ENCODE measurements at places on chromosomes 1 and 21. TPM values are rescaled to one million over a fixed set of nuclear protein-coding genes. Genes with fewer than 3 reads are reported as not detected.

CR1 gene
- total RNA-seq = 6.7 TPM

NBPF6 gene
- total RNA-seq = not detected

DNA sequence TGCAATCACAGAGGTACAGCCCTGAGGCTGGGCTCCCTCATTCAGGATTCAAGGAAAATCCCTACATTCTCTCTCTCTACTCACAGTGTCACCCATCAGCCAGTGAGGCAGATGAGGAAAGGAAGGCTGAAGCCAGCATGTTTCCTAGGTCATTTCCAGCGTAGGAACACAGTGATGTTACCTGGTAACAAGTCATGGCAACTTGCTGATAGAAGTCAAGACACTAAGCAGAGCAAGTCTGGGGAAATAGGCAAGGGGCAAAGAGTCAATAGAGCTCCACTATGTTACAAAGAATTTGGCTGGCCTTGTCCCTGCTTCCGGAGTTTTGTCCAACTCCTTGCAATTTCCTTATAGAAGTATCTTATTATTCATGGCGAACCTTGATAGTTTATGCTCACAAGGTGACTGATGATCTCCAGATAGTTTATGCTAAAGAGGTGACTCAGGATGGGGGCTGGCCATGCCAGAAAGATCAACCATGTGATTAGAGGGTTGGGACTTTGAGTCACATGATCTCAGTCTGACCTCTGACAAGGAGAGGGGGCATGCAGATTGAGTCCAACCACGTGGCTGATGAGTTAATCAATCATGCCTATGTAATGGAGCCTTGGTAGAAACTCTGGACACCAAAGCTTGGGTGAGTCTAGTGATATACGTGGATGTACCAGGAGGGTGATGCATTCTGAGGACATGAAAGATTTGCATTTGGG lies 51.1 kb downstream of the SUSD4 start:
- no peak overlapping the region for H3K4me3 ChIP-seq
- no peaks in the 10 kb centered on the region for H3K27me3 ChIP-seq
- H3K27ac ChIP-seq = no peak overlapping the region
- no peaks in the 10 kb centered on the region for H3K36me3 ChIP-seq
- no peak for DNase-seq

- no peaks in the 10 kb centered on the region for H3K27me3 ChIP-seq
- H3K36me3 ChIP-seq = no peaks in the 10 kb centered on the region
- no peaks in the 10 kb centered on the region for H3K4me1 ChIP-seq
Observed at GRCh38 chr1:22143065-22144033, at the start of gene WNT4. Gene WNT4 (minus strand): TSS chr1:22143097. CDS start chr1:22142922, 175 bp downstream.
